Inflammatory macrophage treated with lipopolysaccharide for 4 hours (primary cell): ENCODE measurements at places on chromosomes 6 and 20.

GRCh38 chr6:150204705-150205472 lies 62.0 kb downstream of the PPP1R14C start:
- DNase-seq, result no peak

DNA sequence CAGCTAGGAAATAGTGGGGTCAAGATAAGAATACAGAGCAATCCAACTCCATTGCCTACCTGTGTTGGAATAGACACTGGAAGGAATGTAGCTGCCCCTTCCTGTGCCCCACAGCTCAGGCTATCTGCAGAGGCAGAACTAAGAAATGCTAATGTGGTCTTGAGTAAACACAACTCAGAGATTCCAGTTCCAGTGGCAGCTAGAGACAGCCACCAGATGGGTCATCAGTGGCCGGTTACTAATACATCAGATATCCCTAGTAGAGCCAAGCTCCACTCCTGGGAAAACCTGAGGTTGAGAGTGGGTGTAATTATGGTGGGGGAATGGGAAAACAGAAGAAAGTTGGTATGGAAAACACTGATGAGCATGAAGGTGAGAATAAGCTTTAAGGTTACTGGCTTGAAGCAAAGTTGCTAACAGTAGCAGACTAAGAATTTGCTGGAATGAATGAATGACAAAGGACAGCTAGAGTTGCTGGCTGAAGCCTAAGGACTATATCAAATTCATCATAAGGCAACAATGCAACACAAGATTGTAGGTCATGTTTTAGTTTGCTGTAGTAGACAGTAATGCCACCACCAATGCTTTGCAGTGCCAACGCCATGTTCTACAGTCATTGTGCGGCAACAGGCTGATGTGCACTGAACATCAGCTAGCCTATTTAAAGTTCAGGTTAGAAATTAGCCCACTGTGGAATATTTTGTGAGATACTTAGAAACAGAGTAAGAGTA lies 28.3 kb upstream of the FAM83C start:
- DNase-seq, result no peak

GRCh38 chr20:44153636-44154043 lies 33.3 kb downstream of the JPH2 start:
- DNase-seq, result no peak

DNA sequence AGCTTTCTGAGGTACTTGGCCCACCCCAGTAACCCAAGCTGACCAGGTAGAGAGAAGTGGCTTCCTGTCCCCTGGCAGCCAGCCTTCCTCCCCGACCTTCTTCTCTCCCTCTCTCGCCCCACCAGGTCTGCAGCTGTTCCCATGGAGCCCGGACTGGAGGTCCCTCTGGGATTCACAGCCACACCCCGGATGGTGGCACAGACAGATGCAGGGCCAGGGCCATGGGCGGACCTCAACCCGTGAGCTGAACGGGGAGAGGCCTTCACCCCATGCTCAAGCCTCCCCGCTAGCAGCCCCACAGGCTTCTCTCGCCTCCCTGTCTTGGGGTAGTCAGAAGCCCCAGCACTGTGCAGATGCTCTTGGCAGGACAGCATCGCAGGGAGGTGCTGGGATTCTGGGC lies 41.3 kb downstream of the CPXM1 start:
- DNase-seq, result no peak

GRCh38 chr20:1266167-1266973 lies at the start of gene SNPH:
Gene SNPH (plus strand): TSS chr20:1266294. CDS start chr20:1296240, 29,946 bp downstream.
- no peak for DNase-seq

DNA sequence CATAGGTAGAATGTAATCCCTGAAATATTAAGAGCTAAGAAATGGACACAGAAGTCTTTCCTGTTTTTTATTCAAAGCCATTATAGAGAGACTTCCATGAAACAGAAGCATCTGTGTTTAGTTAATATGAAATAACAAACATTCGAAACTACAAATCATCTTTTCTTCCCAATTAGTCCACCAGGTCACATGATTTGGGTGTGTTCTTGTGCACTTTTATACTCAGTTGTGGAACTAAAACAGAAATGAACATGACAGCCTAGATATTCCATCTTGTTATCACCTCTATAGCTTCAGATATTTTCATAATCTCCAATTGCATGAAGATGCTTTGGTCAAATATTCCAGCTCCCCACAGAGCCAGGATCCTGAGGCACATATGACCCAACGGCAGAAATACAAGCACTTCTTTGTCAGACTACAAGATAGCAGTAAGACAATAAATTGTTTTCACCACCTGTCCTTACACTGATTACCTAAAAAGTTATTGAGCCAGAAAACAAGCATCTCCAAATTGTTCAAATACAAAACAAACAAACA lies 116.8 kb upstream of the BEND6 start:
- DNase-seq, result no peak

DNA sequence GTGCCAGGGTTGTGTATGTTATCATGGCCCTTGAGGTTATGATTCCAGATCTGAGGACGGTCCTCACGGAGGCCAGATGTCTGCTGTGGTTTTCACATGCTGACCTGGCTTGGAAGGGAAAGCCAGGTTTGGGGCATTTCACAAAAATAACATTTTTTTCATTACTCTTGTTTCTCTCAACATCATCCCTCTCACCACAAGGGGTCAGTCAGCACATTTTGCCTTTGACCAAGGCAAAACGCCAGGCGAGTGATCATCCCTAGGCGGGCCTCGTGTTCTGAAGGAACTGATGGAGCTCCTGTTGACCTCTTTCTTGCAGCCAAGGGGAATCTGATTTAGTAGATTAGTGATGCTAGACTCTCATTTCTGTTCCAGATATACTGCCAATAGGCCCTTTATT lies 133.5 kb downstream of the TBC1D7 start:
- peak; percentile 77 for DNase-seq

GRCh38 chr20:48057251-48057650 lies 272.0 kb upstream of the SULF2 start:
- DNase-seq, result no peak
